ENCODE measurements at places on chromosomes 5 and 9.
A peak's percentile ranks its signal among the peaks of the same experiment; 100 is the strongest.

GRCh38 chr5:119368238-119368630 lies 12.4 kb downstream of the TNFAIP8 start:
- DNase-seq, result no peak

GRCh38 chr9:4668604-4669003 lies 2.3 kb upstream of the SPATA6L start:
- DNase-seq, result no peak

DNA sequence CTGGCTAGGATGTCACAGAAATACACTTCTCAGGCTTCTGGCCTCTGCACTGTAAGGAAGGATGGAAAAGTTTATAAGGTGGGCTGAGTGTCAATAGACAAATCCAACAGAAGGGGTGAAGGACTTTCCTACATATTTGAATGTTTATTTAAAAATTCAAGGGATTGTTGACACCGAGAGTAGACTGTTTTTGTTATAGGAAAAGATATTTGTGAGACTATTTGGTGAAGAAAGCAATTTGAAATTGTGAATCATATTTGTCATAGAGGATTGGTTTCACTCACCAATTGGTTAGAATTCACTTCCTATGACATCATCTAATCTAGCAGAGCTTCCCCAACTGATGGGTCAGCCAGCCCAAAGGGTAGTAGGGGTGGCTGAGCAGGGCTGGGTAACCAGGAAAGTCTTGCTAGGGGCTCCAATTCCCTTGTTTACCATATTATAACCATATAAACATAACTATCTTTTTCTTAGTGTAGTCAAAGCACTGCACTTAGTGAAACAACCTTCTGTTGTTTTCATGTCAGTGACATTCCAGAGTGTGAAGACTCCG lies 14.9 kb upstream of the MEGF10 start:
- no peak for DNase-seq

DNA sequence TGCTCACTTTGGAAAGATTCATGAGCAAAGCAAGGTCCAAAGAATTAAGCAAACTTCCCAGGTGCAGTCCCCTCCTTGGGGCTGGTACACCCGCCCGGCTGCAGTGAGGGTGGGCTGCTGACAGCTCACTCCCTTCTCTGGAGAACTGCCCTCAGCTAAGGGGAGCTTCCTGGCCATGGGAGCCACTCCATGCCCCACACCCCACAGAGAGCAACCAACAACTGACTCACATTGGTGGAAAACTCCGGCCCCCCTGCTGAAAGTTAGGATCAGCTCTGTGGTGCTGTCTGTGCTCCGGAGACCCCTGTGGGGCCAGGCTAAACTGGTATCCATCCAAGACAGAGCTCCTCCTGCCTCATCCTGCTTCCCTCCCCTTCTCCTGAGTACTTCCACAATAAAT lies 223.0 kb downstream of the GABBR2 start:
- no peak for DNase-seq

GRCh38 chr5:10595672-10596309 lies 31.9 kb downstream of the ANKRD33B start:
- DNase-seq, result peak; percentile 96

DNA sequence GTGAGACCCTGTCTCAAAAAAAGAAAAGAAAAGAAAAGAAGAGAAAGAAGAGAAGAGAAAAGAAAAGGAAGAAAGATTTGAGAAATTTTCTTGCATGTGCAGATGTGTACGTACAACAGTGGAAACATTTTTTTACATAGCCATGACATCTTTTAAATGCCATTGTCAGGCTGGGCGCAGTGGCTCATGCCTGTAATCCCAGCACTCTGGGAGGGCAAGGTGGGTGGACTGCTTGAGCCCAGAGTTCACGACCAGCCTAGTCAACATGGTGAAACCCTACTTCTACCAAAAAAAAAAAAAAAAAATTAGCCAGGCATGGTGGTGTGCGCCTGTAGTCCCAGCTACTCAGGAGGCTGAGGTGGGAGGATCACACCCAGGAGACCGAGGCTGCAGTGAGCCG lies 6.6 kb downstream of the LMAN2 start:
- DNase-seq, result no peak

DNA sequence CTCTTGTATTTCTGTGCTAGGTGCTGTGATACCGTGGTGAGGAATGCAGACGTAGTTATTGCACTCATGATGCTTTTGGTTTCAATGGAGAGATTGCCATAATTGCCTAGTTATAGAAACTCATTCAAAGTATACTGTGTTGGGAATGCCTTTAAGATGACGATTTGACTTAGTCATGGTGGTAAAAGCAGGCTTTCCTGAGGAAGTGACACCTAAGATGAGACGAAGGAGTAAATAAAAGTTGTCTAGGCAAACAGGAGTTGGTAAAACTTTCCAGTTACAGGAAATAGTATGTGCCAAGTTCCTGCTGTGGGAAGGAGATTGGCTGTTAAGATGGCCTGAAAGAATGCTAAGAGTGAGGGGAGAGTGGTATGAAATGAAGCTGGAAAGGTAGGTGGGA lies 48.1 kb downstream of the FOCAD start:
- no peak for DNase-seq

GRCh38 chr9:13090628-13091027 lies 188.9 kb downstream of the MPDZ start:
- DNase-seq, result peak; percentile 6

- peak; percentile 19 for DNase-seq
Measured at GRCh38 chr5:82885627-82886389, 191.4 kb downstream of the TMEM167A start.

DNA sequence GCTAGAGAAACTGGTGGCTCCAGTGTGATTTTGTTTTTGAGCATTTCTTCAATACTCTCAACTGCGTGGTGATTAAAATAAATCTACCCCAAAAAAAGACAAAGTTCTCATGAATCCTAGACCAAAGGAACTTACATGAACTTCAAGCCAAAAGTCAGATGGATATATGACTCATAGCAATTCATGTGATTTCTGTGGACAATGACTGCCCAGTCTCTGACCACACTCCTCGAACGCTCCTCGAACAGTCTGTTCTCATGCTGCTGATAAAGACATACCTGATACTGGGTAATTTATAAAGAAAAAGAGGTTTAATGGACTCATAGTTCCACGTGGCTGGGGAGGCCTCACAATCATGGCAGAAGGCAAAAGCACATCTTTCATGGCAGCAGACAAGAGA lies 46.4 kb upstream of the CEP78 start:
- no peak for DNase-seq

DNA sequence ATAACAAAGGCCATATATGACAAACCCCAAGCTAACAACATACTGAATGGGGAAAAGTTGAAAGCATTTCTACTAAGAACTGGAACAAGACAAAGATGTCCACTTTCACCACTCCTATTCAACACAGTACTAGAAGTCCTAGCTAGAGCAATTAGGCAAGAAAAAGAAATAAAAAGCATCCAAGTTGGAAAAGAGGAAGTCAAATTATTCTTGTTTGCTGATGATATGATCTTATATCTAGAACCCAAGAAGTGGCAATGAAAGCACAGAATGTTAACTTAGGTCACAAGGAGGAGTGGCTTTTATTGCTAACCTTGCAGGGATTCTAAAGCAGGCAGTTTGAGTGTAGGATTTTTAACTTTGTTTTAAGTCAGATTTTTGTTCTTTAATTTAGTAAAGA lies 35.3 kb upstream of the BARX1 start:
- DNase-seq, result no peak

- no peak for DNase-seq
Measured at GRCh38 chr5:136506131-136506530, 140.8 kb upstream of the TRPC7 start.

DNA sequence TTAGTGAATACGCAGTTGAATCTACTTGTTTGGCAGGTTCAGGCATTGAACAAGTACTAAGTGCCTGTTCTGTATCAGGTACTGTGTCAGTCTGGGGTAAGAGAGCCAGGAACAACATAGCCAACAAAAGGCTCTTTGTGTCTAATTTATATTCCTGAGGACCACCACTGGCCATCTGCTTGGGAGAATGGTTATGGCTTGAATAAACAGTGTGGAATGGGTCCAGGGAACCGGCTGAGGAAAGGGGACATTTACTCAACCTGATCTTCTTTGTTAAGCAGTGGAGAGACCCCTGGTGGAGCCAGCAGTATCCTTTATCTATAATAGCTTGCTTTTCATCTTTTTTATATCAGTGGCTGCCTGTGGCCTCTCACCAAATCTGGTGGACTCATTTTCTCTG lies 38.6 kb downstream of the EXOSC2 start:
- DNase-seq, result no peak

GRCh38 chr9:114798101-114798500 lies 7.7 kb downstream of the TNFSF15 start:
- no peak for DNase-seq

GRCh38 chr5:128775558-128775957 lies 189.7 kb upstream of the SLC27A6 start:
- no peak for DNase-seq

DNA sequence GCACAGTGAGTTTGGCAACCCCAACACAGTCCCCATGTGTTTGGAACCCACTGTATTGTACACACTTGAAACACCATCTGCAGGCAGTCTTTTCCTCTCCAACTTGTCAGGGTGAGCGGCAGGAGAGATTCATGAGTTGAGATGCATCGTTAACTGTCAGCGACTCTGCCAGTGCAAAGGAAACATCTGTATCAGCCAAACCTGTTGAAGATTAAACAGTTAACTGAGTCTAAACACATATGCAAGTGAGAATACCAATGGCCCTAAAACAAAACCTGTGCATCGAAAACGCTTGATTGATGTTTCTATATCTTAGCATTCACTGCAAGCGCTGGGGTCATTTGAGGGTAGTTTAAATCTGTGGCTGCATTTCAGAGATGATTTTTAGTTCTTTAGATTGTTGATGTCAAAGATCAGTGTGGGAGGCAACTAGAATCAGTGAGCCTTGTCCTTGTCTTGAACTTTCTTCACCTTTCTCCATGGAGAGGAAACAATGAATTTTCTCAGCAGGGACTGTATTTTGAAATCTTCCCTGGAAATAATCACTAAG lies 41.3 kb upstream of the PAM start:
- peak; percentile 18 for DNase-seq

GRCh38 chr5:30040488-30041118 lies 1152.9 kb upstream of the CDH6 start:
- DNase-seq, result peak; percentile 60

- no peak for DNase-seq
Measured at GRCh38 chr5:26813235-26813634, 225.2 kb downstream of the CDH9 start.

- DNase-seq, result no peak
Measured at GRCh38 chr5:41281215-41281810, 68.0 kb upstream of the C6 start.

- DNase-seq, result no peak
Measured at GRCh38 chr5:62059960-62060359, 246.0 kb upstream of the KIF2A start.

DNA sequence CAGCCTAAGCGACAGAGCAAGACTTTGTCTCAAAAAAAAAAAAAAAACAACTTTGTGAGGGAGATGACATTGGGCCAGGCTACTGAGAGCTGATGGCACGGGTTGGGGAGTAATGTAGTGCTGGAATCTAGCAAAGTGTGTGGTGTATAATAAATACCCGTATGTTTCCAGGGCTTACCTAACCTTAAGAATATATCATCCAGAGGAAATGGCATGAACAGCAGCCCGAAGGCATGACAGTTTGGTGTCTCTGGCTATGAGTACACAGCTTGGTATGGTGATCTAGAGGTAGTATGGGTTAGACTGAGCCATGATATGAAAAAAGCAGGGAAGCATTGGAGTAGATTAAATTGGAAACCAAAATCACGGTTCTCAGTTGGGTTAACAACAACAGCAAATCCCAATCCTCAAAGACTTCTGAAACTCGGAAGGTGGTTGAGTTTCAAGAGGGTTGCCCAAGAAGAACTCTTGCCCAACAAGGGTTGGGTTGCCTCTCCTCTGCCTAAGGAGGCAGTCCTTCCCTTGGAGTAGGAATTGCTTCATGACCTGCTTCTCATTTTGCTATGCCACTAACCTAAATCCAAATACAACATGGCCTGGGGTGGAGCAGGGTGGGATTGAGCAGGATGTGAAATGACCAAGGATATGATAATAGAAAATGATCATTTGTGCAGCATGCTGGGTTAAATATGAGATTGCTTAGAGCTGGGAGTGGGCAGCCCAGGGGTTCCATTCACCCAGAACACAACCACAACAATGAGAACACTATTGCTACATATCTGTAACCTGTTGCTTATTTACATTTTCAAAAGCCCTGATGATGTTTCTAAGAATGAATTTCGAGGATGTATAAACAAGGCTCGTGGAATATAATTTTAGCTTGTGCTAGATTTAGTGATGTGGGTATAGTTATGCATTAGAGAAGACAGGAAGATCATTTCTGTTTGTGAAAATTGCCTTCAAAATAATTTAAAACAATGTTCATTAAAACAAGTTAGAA lies 64.6 kb upstream of the ZFR start:
- DNase-seq, result peak; percentile 56

- peak; percentile 65 for DNase-seq
Measured at GRCh38 chr5:96936431-96937320, 796 bp downstream of the LNPEP start.

DNA sequence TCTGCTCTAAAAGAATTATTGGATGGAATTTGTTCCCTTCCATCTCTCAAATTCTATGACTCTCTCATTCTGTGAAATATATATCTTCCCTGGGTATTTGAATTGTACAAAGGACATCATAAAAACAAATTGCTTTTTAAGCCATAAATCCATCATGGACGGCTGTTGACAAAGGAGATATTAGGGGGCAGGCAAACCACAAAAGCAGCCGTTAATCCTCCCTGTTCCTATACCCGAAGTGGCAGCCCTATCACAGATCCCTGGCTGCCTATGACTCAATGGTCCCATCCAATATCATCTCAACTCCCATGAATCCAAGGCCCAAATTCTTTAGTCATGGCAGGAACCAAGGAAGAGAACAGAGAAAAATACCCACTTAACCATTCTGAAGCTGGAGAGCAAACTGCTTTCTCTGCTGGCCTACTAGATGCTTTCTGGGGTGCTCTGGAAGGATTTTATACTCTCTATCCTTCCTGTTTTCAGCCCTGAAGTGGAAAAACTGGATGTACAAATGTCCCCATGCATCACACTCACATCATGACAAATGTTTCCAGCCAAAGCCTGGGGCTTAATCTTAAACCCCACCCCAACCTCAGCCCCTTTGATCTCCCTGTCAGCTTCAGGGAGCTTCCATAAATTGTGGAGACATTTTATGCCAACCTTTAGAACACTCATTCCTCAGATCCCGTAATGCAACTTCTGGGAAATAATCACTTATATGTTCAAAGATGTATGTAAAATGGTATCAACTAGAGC lies 59.5 kb downstream of the FAM114A2 start:
- DNase-seq, result no peak

DNA sequence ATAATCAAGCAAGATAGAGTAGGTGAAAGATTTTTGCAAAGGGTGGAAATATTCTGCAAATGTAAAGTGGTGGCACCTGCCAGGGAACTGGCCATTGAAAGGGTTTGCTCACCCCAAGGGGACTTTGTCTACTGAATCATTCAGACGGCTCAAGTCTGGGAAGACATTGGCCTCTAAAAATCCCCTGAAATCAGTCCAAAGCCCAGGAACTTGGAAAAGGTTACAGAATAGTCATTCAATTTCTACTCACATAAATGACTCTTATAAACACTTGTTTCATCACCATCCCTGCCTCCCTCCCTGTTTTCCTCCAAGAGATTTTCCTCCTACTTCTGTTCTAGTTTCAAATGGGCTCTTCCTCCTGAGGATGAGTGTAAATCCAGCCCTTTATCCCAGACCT lies 28.5 kb downstream of the ZNF366 start:
- DNase-seq, result no peak
